ENCODE measurements at places on chromosomes 7 and 10.

- DNase-seq = peak; percentile 56
Measured at GRCh38 chr10:30413996-30414576, 19.9 kb upstream of the MAP3K8 start.

- no peak for DNase-seq
Measured at GRCh38 chr7:20021066-20021465, 196.1 kb downstream of the MACC1 start.

GRCh38 chr7:83271212-83272099, 108.8 kb upstream of the PCLO start:
- no peak for DNase-seq

- no peak for DNase-seq
Measured at GRCh38 chr10:132580617-132581016, 43.0 kb downstream of the INPP5A start.

DNA sequence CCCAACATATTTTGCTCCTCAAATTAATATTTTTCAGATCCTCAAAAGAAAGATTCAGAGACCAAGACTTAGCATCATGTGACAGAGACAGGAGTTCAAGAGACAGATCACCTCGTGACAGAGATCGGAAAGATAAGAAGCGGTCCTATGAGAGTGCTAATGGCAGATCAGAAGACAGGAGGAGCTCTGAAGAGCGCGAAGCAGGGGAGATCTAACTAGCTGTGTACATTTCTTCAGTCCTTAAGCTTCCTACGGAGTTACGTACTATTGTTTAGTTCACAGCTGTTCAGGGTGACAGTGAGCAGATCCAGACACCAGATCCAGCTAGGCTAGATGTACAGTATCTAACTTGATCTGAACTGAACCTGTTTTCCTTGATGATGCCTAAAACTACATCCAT, 61.3 kb downstream of the KLRG2 start:
- no peak for DNase-seq

- no peak for DNase-seq
Measured at GRCh38 chr10:96910488-96911395, 78.6 kb downstream of the LCOR start.

DNA sequence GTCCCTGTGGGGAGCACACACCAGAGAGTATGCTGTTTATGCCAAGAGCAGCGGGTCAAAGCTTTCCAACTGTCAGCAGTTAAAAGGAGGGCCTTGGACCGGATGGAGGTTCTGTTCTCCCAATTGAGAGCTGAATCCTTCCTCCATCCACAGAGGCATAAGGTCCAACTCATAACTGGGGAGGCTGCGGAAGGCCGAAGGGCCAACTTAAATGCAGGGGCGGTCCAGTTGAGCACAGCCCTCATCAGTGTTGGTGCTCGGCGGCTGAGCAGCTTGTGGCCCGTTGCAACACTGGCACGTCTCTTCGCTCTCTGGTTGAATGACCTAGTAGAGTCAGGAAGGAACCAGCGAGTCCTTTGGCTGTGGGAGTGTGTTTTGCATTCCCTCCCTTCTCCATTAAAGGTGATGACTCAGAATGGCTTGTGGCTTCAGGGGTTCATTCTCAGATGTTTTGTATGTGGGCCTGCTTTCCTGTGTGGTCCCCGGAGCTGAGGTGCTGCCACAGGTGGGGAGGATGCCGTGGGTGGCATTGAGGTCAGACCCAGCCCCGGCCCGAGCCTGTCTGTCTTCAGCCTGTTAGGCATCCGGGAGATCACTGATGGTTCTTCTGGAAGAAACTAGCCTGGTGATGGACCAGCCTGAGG, 44.8 kb upstream of the DMBT1 start:
- no peak for DNase-seq

DNA sequence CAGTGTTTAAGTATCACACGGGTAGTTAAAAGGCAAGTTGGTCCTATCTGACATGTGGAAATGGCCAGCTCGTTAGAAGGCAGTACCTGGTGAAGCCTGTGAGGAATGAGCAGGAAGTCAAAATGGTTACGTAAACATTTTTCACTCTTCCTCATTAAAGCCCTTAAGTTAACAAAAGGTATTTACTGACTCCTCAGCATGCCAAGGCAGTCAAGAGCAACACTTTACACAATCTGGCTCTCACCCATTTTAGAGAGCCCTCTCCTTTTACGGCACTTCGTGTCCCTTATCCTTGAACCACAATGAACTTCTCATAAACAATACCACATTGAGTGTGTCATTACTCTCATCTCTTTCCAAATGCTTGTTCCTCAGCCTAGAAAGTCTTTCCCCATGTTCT, 11.0 kb upstream of the RSBN1L start:
- peak; percentile 49 for DNase-seq

DNA sequence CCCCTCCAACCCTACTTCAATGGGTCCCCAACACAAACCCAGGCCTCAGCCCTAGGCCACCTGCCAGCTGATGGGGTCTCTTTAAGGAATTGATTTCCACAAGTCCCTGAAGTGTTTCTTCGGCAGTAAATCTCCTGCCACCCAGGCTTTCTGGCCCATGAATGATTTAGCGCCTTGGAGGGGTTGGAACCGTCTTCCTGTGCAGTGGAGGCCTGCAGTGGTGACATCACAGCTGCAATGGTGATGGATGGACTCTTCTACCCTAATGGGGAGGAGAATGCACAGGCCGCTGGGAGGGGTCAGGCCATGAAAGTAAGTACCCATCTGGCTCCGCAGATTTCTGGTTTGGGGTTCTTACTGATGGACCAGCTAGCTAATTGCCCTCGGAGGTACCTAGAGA, 163.8 kb downstream of the UBE2H start:
- DNase-seq = no peak

- DNase-seq = no peak
Measured at GRCh38 chr7:46653848-46654247, 732.8 kb upstream of the IGFBP3 start.

GRCh38 chr7:116426428-116427156, 72.9 kb upstream of the CAV2 start:
- peak; percentile 55 for DNase-seq

DNA sequence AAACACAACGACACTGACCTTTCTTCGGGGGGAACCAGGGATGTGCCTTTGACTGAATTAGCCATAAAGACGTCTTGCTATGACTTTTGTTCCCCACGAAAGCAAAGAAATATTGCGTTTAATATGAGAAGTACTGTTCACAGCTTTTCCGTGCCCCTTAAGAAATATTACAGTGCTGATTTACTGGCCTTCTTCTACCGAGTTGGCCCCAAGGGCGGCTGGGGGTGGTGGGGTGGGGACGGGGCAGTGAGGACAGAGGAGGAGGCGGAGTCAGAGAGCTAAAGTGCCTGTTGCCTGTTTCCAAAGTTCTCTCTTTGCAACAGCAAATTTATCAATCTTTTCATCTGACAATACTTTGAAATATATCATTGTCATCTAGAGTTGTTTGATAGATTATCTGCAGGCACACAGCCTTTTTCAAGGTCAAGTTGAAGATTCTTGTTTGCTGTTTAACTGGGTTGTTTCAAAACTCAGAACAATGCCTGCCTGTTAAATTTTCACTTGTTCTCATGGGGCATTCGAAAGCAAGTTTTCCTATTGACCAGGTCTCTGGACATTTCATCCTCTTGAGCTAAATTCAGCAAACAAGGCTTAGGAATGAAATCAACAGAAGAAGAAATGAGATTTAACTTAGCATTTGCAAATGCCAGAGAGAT, 9.0 kb downstream of the PTF1A start:
- no peak for DNase-seq

DNA sequence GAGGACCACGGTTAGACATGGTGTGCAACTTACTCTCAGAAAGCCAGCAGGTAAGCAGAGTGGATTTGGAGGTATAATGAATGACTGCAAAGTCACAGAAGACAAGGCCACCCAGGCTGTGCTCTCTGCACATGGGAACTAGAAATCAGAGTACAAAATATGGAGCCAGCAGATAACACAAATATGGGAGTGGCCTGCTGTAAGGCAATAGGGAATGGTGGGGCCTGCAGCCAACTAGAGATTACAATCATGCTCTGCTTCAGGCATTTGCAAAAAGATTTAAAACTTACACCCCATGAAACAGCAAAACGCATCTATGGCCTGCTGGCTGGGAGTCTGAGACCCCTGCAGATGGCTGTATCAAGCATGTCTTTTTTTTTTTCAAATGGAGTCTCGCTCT, 47.0 kb downstream of the RGS10 start:
- no peak for DNase-seq

GRCh38 chr7:98733036-98733435, 116.0 kb downstream of the NPTX2 start:
- peak; percentile 44 for DNase-seq

Measured in colonic mucosa (tissue), 4 donors.